ENCODE measurements at places on chromosomes 2 and 18.
A peak's percentile ranks its signal among the peaks of the same experiment; 100 is the strongest.

GRCh38 chr18:44893966-44894365 is 213.3 kb downstream of the SETBP1 start:
- DNase-seq: no peak

- DNase-seq: no peak
Observed at GRCh38 chr2:239222706-239223309, 178.0 kb downstream of the HDAC4 start.

DNA sequence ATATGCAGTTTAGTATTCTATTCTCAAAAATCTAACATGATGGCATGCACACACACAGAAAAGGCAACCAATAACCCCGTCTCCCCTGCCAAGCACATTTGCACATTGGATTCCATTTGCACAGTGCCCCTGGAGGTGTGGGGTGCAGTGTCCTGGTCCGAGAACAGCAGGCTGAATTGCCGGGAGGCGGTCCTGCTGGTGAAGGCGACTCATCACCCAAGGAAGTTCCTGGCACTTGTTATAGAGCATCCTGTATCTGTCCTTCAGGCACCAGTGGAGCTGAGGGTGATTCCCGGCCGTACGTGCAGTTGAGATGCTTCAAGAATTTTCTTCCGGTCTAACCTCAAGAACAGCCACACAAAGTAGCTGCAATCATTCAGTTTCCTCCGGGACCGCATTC is 73.0 kb upstream of the RAB12 start:
- DNase-seq: peak; percentile 6

- no peak for DNase-seq
Observed at GRCh38 chr2:75100801-75101151, 98.5 kb downstream of the TACR1 start.

- DNase-seq: no peak
Observed at GRCh38 chr2:27262379-27263286, at the start of gene SLC30A3. Gene SLC30A3 (minus strand): TSS chr2:27263047. CDS start chr2:27262906, 141 bp downstream.

GRCh38 chr2:29733965-29734364 is 187.4 kb downstream of the ALK start:
- peak; percentile 59 for DNase-seq

GRCh38 chr18:3538954-3539617 is 89.1 kb downstream of the TGIF1 start:
- no peak for DNase-seq

DNA sequence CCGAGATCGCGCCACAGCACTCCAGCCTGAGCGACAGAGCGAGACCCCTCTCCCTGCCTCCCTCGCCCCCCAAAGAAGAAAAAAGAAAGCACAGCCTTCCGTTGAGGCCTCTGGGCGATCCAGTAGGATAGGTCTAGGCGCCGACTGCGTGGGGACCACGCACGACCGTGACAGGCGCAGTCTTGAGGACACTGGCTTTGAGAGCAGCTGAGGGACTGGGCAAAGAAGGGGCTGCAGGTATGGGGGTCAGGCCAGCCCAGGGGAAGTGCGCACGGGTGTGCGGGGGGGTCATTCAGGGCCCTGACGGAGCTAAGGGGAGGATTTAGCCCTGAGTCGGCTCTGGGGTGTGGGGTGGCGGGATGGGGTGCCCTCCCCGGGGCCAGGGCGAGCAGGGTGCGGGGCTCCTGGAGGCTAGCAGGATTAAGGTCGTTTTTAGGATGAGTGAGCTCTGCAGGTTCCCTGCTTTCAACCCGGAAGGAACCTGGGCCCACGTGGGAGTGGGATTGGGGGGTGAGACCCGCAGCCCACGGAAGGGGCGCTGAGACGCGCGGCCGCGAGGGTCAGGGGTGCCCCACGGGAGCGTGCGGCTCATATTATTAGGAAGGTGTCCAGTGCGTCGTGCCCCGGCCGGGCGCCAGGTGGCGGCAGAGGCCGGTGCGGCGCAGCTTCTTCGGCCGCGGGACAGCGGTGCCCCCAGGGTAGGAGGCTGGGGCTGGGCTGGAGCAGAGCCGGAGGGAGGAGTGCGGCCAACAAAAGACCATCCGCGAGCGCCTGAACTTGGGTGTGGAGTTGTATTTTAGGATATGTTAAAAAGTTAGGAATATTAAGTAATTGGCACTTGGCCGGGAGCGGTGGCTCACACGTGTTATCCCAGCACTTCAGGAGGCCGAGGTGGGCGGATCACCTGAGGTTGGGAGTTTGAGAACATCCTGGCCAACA is 20.5 kb upstream of the ZNF236 start:
- DNase-seq: no peak

Measured in renal cortical epithelial cell (primary cell).